ENCODE measurements at places on chromosomes 12 and 14. TPM values are rescaled to one million over a fixed set of nuclear protein-coding genes. Genes with fewer than 3 reads are reported as not detected.

GRCh38 chr14:45406942-45407341, 153.9 kb upstream of the MIS18BP1 start:
- no peaks in the 10 kb centered on the region for H3K27me3 ChIP-seq
- DNase-seq: no peak
- no peaks in the 10 kb centered on the region for H3K36me3 ChIP-seq
- H3K4me3 ChIP-seq: no peak overlapping the region

DNA sequence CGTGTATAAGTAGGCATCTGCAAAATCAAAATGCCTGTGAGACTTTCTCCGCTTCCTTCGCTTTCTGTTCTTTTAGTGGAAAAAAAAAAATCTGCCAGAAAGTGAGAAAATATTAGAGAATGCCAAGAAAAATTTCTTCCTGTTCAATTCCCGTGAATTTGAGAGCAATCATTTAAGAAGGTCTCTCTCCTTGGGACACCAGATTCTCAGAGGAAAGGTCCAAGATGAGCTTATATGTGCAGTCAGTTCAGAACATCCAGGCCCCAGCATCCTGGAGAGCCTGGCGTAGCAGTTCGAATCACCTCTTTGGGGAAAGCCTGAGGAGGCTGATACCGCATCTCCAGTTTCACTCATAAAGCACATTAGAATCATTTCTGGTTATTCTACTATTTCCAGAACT, 912.8 kb downstream of the GALC start:
- H3K4me1 ChIP-seq: no peaks in the 10 kb centered on the region
- no peak overlapping the region for H3K27ac ChIP-seq
- no peaks in the 10 kb centered on the region for H3K27me3 ChIP-seq
- no peak overlapping the region for H3K4me3 ChIP-seq
- no peaks in the 10 kb centered on the region for H3K36me3 ChIP-seq

GRCh38 chr12:33602515-33602914, 162.9 kb upstream of the SYT10 start:
- no peaks in the 10 kb centered on the region for H3K36me3 ChIP-seq
- no peak overlapping the region for H3K27ac ChIP-seq
- no peak overlapping the region for H3K4me3 ChIP-seq
- no peak for DNase-seq
- no peaks in the 10 kb centered on the region for H3K27me3 ChIP-seq
- H3K4me1 ChIP-seq: no peaks in the 10 kb centered on the region

- H3K4me3 ChIP-seq: no peak overlapping the region
- no peak for DNase-seq
- peaks cover 3% of the 10 kb centered on the region for H3K36me3 ChIP-seq
- H3K27ac ChIP-seq: no peak overlapping the region
- no peaks in the 10 kb centered on the region for H3K4me1 ChIP-seq
These were observed 12.5 kb downstream of the CIT start for GRCh38 chr12:119864591-119864990.

- no peaks in the 10 kb centered on the region for H3K27me3 ChIP-seq
- no peaks in the 10 kb centered on the region for H3K4me1 ChIP-seq
- H3K4me3 ChIP-seq: no peak overlapping the region
- DNase-seq: no peak
These were observed 123.1 kb downstream of the GALC start for GRCh38 chr14:87869619-87870583.

- H3K4me3 ChIP-seq: no peak overlapping the region
- H3K36me3 ChIP-seq: no peaks in the 10 kb centered on the region
- H3K27me3 ChIP-seq: no peaks in the 10 kb centered on the region
- DNase-seq: peak; percentile 50
- no peak overlapping the region for H3K27ac ChIP-seq
These were observed 451.3 kb downstream of the GLT1D1 start for GRCh38 chr12:129304529-129304928.

DNA sequence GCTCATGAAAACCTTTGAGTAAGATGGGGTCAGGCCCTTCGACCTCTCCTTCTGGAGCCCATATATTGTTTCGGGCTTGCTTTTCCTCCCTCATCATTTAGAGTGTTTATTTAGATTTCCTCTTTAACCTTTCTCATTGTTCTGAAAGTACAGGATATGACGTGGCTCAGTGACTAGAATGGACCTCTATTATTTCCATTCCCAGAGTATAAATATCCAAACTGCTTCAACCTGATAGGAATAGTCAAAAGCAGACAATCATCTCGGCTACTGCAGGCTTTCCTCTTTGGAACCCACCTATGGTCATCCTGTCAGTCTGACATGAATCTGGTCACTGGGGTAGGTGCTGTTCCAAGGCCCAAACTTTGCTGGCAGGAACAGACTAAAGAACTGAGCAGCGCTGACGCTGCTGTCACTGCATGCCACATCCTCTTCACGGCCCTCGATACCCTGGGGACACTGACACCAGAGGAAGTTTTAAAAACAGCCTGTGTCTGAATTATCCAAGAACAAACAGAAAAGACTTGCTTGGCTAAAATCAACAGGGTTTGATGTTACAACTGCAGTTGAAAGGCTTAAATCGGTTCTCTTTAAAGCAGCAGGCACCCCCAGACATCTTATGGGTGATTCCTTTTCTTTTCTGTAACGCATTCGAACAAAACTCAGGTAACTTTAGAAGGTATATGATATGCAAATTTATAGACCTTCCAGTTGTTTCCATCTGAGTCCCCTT, 5.0 kb upstream of the DDX47 start:
- no peak overlapping the region for H3K4me3 ChIP-seq
- DNase-seq: no peak
- peak overlapping the region; percentile 3 for H3K27ac ChIP-seq
- H3K4me1 ChIP-seq: peaks cover 57% of the 10 kb centered on the region

- peak overlapping the region; percentile 48 for H3K4me3 ChIP-seq
- DNase-seq: peak; percentile 51
- H3K27ac ChIP-seq: no peak overlapping the region
These were observed 199.5 kb upstream of the CAND1 start for GRCh38 chr12:67069451-67070306.

GRCh38 chr14:71692496-71692895, 239.7 kb upstream of the RGS6 start:
- no peak overlapping the region for H3K27ac ChIP-seq
- no peaks in the 10 kb centered on the region for H3K27me3 ChIP-seq
- H3K36me3 ChIP-seq: peaks cover 4% of the 10 kb centered on the region
- H3K4me3 ChIP-seq: no peak overlapping the region
- DNase-seq: no peak
- H3K4me1 ChIP-seq: peaks cover 33% of the 10 kb centered on the region

DNA sequence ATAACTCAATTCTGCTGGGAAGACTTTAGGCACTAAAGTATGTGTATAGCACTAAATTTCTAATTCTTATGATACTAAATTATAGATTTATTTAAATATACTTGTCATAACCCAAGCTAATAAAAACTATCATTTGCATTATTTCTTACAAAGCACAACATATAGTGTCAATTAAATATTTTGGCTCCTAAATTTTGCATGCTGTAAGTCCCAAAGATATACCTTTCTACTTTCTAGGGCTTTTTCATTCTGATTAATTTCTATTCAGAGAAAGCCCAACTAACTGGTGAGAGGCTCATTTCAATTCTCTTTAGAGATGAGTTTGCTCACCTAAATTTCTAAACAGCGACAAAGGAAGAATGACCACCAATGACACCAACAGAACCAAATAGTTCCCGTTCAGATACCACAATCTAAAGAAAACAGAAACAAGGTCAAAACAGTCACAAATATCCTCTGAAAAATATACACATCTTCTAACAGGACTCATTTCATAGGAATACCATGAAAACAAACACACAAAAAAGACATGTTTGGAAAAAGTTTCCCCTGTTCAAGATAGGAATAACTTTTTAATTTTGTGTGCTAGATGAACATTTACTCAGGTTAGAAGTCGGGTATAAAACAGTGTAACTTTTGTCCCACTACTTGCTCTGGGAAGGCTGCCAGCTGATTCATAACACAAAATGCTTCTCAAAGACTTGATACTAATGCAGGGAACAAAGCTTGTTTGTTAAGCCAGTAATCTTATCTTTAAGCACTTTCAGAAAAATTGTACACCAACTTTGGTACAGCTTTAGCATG, 7.6 kb downstream of the SLC38A2 start:
- no peaks in the 10 kb centered on the region for H3K27me3 ChIP-seq
- no peak for DNase-seq
- no peak overlapping the region for H3K27ac ChIP-seq
- H3K4me1 ChIP-seq: peaks cover 34% of the 10 kb centered on the region
- no peak overlapping the region for H3K4me3 ChIP-seq

GRCh38 chr12:45348311-45348710, 132.4 kb downstream of the ANO6 start:
- H3K36me3 ChIP-seq: 0 out of 2 replicates have a peak, but pooled peaks cover 2% of the 10 kb centered on the region
- H3K4me3 ChIP-seq: no peak overlapping the region
- no peak for DNase-seq
- H3K27me3 ChIP-seq: no peaks in the 10 kb centered on the region

DNA sequence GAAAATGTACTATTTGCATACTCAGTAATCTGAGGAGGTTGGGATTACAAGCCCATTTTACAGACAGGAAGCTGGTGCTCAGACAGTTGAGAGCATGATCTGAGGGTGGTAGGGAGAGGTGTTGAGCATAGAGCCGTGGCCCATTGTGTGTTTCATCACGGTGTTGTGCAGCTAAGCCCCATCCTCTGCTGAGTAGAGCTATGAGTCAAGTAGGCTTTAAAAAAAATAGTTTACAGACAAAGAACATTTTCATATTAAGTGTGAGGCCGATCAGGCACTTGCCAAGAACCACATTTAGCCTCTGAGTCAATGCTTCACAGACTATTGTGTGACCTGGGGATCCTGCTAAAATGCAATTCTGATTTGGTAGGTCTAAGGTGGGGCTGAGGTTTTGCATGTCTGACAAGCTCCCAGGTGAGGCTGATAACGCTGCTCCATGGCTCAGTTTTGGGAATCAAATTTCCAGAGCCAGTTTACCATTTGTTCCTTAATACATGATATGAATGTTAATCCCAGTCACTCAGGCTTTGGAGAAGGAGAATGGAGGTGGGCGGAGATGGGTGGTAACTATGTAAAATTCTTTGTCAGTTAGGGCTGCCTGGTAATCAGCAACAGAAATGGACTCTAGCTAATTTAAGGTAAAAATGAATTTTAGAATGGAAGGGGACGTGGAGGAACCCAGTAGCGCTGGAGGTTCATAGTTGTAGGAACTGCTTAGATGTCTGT, 22.2 kb downstream of the ZNF664 start:
- H3K36me3 ChIP-seq: peaks cover 3% of the 10 kb centered on the region
- peaks cover 20% of the 10 kb centered on the region for H3K4me1 ChIP-seq
- peak overlapping the region; percentile 20 for H3K27ac ChIP-seq
- no peak overlapping the region for H3K4me3 ChIP-seq
- DNase-seq: no peak

DNA sequence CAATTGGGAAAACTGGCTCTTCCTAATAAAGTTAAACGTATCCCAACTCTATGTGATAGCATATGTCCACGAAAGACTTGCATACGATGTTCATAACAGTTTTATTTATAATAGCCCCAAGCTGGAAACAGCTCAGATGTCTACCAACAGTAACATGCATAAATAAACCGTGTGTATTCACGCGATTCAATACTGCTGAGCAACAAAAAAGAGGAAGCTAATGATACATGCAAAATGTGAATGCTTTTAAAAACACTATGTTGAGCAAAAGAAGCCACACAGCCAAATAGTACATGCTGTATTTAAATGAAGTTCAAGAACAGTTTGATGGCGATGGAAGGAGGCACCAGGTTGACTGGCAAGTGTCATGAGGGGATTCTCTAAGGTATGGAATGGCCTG, 55.7 kb downstream of the TRIM9 start:
- no peak overlapping the region for H3K27ac ChIP-seq
- H3K4me3 ChIP-seq: no peak overlapping the region

GRCh38 chr12:66688846-66689439, 10.1 kb upstream of the GRIP1 start:
- H3K4me1 ChIP-seq: no peaks in the 10 kb centered on the region
- no peaks in the 10 kb centered on the region for H3K27me3 ChIP-seq
- DNase-seq: peak; percentile 81
- H3K4me3 ChIP-seq: no peak overlapping the region
- H3K36me3 ChIP-seq: no peaks in the 10 kb centered on the region

- H3K27me3 ChIP-seq: no peaks in the 10 kb centered on the region
- no peaks in the 10 kb centered on the region for H3K36me3 ChIP-seq
- no peak for DNase-seq
- H3K27ac ChIP-seq: no peak overlapping the region
- H3K4me1 ChIP-seq: no peaks in the 10 kb centered on the region
These were observed 461.0 kb downstream of the FOXG1 start for GRCh38 chr14:29227631-29228030.

DNA sequence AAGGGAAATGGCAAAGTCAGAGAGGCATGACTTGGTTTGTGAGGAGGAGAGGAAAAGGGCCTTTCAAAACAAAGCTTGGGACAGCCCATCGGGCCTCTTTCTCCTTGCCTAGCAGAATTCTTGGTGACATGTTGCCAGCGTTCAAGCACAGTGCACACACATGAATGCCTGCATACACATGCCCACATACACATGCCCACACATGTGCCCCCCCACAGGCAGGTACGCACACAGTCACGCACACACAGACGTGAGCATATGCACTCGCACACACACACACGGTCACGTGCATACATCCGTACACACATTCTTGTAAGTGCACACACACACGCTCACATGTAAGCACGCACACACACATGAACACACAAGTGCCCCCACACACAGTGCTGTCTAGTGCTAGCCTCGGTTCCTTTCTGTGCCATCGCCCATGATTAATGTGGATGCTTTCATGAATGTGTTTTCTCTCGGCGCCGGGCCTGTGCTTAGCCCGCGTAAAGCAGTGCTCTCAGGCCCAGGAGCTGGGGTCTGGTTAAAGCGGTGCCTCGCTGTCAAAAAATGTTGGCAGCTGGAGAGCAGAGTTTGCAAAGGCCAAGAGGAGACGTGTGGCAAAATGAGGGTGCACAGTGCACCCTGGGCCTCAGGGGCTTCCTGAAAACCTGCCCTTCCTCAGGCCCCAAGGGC, 328.8 kb upstream of the DIO3 start:
- no peaks in the 10 kb centered on the region for H3K4me1 ChIP-seq
- no peak overlapping the region for H3K27ac ChIP-seq
- H3K4me3 ChIP-seq: no peak overlapping the region
- no peaks in the 10 kb centered on the region for H3K36me3 ChIP-seq
- DNase-seq: no peak

GRCh38 chr14:100034961-100035500, 30.2 kb upstream of the EVL start:
- no peak for DNase-seq
- H3K27me3 ChIP-seq: no peaks in the 10 kb centered on the region
- peaks cover 13% of the 10 kb centered on the region for H3K4me1 ChIP-seq
- H3K4me3 ChIP-seq: no peak overlapping the region
- no peak overlapping the region for H3K27ac ChIP-seq

GRCh38 chr12:105417732-105418131, 87.2 kb downstream of the C12orf75 start:
- no peaks in the 10 kb centered on the region for H3K4me1 ChIP-seq
- no peak overlapping the region for H3K4me3 ChIP-seq
- no peaks in the 10 kb centered on the region for H3K36me3 ChIP-seq
- H3K27ac ChIP-seq: no peak overlapping the region

GRCh38 chr12:98863167-98863566, 218.1 kb downstream of the APAF1 start:
- H3K27ac ChIP-seq: no peak overlapping the region
- H3K27me3 ChIP-seq: 0 out of 2 replicates have a peak, but pooled peaks cover 1% of the 10 kb centered on the region
- H3K4me3 ChIP-seq: no peak overlapping the region
- H3K36me3 ChIP-seq: no peaks in the 10 kb centered on the region
- no peaks in the 10 kb centered on the region for H3K4me1 ChIP-seq
- DNase-seq: no peak

RNASE7 gene
- total RNA-seq: not detected

KCNC2 gene
- total RNA-seq: not detected

CCDC184 gene
- 1.00 TPM for total RNA-seq

PPM1H gene
- 151 TPM for total RNA-seq

SLC25A47 gene
- total RNA-seq: not detected

GPR162 gene
- 1.2 TPM for total RNA-seq

MYH6 gene
- total RNA-seq: not detected

FOXG1 gene
- not detected for total RNA-seq
